ENCODE measurements at places on chromosomes 6 and 20.

- DNase-seq = no peak
Measured at GRCh38 chr6:101994521-101994920, 601.0 kb downstream of the GRIK2 start.

DNA sequence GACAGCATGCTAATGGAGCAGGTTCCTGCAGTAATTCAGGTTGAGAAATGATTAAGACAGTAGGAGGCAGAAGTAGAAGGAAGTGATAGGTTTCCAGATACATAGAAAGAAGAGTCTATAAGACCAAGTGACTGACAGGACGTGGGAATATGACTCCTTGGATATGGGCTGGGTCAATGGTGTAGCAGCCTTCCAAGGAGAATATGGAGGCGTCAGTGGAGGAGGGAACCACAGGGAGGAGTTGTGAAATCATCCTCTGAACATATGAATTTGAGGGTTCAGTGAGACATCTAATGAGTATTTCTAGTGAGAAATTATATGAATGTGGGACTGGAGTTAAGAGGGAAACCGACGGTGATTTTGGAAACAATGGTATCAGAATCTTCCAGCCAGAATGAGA lies 43.3 kb downstream of the NUDT3 start:
- no peak for DNase-seq

GRCh38 chr20:63016514-63017075 lies 9.8 kb upstream of the BHLHE23 start:
- no peak for DNase-seq

DNA sequence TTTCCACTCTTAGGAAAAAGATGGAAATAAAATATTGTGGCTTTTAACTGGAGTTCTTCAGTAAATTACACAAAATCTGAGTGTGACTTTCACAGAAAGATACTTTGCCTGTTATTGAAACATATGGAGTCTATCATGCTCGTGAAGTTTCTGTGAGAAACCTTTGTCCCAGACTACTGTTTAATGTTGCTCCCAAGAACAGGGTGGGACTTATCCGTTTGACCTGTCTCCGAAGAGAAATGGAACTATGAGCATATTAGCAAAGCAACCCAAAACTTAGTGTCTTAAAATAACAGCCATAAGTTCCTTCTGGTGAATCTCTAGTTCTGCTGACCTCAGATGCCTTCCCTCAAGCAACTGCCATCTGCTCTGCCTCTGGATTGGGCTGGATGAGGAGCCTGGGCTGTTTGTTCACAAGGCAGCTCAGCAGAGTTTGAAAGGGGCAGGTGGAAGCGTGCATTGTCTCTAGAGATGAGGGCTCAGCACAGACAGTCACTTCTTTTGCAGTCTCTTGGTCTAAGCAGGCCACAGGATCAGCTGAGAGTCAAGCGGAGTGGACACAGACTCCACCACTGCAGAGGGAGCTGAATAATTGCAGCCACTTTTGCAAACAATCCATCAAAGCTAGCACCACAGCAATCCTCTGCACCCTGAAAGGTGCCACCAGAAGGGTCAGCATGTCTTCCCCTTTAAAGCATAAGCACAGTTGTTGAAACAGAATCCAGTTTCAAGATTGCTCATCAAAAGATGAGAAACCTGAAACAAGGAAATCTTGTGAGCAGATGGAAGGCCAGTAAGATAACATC lies 52.8 kb downstream of the MYB start:
- DNase-seq = no peak

DNA sequence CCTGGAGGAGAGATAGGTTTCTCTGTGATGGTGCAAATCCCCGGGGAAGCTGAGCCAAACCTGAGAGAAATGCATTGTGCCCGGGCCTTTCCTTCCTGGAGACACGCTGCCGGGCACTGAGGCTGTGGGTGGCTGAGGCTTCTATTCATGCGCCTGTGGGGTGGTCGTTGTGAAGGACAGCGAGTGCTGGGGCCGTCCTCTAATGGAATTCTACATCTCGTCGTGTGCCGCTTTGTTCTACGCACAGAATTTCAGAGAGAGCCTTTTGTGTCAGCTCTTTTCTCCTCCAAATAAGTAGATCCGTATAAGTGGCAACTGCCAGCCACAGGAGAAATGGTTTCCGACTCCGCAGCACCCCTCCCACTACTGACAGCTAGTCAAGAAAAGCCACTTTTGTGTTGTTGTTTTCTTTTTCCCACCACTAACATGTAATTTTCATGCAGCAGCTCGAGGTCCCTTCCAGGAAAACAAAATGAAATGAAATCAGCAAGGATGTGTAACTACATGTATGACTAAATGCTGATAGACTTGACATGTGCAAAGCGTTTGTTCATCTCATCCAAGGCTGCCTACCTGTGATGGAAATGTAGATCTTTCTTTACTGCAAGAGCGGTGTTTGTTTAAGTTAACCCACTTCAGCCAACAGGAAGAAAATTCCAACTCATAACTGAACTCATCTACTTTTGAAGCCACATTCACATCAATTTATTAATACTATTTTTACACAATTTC lies 26.4 kb upstream of the PXDC1 start:
- no peak for DNase-seq

GRCh38 chr20:39563349-39563748 lies 601.2 kb downstream of the DHX35 start:
- DNase-seq = no peak

- no peak for DNase-seq
Measured at GRCh38 chr6:111872401-111873177, 663 bp downstream of the FYN start.

DNA sequence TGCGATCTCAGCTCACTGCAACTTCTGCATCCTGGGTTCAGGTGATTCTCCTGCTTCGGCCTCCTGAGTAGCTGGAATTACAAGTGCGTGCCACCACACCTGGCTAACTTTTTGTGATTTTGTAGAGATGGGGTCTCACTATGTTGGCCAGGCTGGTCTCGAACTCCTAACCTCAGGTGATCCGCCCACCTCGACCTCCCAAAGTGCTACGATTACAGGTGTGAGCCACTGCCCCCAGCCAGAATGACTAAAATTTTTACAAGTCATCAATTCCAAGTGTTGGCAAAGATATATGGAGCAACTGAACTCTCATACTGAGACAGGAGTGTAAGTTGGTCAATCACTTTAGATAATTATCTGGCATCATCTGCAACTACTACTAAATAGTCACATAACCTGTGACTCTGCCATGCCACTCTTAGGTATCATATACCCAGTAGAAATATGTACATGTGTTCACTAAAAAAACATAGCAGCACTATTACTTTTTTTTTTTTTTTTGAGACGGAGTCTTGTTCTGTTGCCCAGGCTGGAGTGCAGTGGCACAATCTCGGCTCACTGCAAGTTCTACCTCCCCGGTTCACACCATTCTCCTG lies 3.0 kb downstream of the EIF6 start:
- no peak for DNase-seq

GRCh38 chr6:8059129-8059528 lies 5.1 kb downstream of the BLOC1S5 start:
- no peak for DNase-seq

GRCh38 chr20:48006036-48006833 lies 221.0 kb upstream of the SULF2 start:
- DNase-seq = no peak

Measured in AG09309 (cell line).